ENCODE measurements at places on chromosomes 2 and 18.

DNA sequence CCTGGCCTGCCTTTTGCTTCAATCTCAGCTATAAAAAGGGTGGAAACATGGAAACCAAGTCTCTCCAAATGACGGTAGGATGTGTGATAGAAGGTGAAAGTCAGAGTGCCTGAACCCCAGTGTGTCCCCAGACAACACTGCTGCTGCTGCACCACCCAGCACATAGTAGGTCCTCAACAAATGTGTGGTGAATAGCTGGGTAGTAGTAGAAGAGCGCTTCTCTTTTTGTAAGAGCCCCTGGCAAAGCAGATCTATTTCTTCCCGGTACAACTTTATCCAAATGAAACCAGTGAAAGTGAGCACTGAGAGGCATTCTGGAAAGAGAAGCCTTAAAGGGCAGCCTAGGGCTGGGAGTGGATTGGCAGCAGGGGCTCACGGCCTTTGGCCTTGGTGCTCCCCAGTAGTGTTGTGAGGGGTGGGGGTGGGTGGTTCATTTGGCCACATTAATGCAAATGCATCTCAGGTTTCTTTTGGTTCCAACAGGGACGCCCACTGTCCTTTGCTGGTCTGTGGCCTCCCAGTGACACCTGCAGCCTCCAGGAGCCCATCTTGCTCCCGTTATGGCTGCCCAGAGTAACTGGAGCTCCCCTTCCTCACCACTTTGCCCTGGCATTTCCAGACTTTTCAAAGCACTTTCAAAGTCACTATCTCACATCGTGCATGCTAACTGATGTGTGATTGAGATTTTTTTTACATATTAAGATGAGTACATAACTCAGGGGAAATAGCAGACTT is 304.3 kb upstream of the EPAS1 start:
- no peak for DNase-seq

DNA sequence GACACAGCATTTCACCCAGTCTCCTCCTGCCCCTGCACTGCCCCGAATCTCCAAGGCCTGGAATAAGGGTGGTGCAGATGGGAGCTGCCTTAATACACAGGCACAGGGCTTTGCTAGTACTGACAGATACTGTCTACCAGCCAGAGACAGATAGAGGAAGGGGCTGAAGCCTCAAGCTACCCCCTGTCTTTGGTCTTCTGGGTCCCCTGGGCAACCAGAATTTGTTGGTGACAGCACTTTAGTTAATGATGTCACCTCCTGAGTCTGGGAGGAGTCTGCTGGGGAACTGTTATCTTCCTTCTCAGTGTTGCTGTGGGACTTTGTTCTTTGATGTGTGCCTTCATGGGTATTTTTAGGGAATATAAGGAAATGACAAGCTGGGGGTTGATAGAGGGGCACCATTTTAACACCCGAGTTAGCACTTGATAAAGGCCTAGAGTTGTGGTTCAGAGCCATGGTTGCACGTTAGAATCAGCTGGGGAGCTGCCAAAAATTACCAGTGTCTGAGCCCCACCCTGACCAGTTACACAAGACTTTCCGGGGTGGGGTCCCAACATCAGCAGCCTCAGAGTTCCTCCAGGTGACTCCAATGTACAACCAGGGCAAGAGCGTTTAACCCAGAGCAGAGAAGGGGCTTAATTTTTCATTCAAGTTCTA is 136.8 kb downstream of the SMAD7 start:
- peak; percentile 8 for DNase-seq

DNA sequence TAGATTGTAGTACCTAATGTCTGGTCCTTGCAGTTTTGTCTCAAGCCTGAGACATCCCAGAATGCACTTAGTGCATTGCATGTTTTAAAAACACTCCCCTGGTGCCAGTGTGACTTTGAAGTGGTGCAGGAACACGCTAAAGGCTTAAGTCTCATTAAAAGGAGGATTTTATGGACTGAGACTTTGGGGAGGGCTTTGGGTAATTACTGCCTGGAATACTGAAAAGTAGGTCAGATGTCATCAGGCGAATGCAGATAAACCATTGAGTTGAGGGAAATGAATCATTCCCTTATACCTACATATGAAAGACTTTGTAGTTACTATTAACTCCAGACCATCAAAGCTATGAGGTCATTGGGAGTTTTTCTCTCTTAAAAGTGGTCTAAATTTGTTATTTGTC is 3.0 kb upstream of the OSBPL1A start:
- no peak for DNase-seq

GRCh38 chr2:203623096-203623495 is 83.3 kb upstream of the CD28 start:
- DNase-seq: no peak

DNA sequence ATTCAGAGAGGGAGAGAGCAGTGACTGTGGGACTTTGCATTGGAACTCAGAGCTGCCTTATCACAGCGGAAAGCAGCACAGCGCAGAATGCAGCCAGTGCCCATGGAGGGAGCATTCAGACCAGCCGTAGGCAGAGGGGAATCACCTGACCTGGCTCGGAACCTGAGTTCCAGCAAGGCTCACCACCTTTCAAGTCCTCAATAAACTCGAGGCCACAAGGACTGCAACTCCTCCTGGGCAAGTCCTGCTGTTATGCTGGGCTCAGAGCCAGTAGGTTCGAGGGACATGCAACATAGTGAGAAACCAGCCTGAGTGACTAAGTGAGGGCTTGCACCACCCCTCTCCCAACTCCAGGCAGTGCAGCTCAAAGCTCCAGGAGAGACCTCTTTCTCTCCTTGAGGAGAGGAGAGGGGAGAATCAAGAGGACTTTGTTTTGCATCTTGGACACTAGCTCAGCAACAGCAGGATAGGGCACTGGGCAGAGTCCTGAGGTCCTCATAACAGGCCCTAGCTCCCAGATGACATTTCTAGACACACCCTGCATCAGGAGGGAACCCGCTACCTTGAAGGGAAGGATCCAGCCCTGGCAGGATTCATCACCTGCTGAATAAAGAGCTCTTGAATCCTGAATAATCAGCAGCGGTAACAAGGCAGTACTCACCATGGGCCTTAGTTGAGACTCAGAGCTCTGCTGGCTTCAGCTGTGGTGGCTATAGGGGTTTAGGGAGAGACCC is 136.8 kb upstream of the OTOS start:
- no peak for DNase-seq

DNA sequence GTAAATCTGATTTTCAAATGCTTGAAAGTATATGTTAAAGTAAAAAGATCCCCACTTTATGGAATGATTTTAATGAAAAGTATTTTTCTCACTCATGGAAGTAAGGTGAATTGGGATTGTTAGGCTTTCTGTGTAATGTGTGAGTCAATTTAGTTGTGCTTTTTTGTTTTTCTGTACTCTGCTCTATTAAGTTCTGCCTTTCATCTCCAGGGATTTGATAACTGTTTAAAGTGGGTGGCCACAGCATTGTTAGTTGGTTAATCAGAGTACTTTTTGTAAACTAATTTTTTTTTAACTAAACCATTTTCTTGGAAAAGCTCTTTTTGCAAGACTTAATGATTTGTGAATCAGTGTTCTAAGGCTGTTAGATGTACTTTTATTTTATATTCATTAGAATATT is 76.8 kb downstream of the ABI2 start:
- DNase-seq: no peak

DNA sequence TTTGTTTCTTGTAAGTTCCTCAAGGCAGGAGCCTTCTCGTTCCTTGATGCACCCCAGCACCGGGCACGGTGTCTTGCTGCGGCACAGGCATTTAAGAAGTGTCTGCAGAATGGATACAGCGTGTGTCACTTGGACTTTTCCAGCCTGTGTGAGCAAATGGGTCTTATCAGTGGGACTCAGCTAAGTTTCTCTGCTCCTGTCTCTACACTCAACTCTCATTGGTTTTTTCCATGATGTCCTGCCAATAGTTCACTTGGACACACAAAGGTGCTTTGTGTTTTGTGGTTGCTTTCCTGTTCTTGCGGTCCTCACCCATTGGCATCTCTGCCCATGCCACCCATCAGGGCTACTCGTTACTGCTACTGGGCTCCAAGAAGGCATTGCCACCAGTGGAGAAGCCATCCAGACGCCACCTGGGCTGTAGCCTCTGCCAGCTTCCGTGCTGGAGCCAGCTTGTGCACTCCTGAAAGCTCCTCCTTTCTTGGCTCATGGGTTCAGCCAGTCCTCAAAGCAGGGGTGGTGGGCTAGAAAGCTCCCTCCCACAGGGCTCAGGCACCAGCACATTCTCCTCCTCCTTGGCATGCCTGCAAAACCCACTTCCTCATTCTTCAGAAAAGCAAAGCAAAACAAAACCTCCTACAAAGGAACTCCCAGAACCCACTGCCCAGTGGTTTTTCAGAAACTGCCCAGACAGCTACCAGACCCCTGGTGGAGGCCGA is 41.4 kb downstream of the IL1R2 start:
- peak; percentile 72 for DNase-seq

DNA sequence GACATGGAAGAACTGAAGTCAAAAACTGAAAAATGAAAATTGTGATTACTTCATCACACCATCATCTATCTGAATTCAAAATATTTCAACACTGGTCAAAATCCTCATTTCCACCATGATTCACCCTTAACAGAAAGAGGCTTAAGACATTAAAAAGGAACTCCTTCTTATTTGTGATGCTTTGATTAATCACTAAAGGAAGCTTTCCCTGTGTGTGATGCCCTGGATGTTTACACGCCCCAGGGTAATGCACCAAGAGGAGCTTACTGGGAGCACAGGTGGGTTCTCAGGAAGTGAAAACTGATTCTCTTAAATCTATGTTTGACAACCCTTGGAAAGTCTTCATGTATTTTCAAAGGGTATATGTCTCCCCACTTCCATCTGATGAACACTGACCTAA is 11.5 kb downstream of the GRB14 start:
- no peak for DNase-seq

DNA sequence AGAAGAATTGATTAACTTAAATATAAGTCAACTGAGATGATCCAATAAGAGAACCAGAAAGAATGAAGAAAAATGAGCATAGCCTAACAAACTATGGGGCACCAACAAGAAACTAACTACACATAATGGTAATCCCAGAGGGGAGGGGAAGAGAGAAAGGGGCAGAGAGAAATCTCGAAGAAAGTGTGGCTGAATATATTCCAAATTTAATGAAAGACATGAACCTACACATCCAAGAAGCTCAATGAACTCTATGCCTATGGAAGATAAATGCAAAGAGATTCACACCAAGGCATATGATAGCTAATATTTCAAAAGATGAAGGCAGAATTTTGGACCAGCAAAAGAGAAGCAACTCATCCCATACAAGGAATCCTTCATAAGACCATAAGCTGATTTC is 649.2 kb downstream of the ZEB2 start:
- no peak for DNase-seq

- no peak for DNase-seq
Measured at GRCh38 chr18:65725251-65726050, 25.4 kb upstream of the CDH7 start.

- peak; percentile 89 for DNase-seq
Measured at GRCh38 chr18:12271376-12272235, 17.4 kb downstream of the CIDEA start.

DNA sequence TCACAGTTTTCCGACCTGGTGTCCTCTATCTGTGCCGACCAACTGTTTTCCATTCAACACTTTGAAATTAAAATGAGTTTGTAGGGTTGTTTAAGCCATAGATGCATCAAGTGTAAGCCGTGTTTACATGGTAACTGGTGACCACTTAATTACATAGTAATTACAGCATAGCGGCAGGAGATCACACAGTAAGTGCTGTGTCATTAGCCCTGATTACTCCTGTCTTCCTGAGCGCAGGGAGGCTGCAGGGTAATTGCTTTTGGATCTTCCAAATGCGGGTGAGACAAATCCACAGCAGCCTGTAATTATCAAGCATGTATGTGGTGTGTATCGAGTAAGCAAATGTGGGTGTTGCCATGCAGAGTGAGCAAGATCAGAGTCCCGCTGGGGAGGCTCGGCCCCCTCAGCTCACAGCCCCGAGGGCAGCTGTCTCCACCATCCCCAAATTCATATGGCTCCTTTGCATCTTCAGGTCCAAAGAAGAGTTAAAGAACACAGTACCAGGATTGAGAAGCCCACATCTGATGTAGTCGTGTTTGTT is 71.5 kb upstream of the HDAC4 start:
- DNase-seq: peak; percentile 9

DNA sequence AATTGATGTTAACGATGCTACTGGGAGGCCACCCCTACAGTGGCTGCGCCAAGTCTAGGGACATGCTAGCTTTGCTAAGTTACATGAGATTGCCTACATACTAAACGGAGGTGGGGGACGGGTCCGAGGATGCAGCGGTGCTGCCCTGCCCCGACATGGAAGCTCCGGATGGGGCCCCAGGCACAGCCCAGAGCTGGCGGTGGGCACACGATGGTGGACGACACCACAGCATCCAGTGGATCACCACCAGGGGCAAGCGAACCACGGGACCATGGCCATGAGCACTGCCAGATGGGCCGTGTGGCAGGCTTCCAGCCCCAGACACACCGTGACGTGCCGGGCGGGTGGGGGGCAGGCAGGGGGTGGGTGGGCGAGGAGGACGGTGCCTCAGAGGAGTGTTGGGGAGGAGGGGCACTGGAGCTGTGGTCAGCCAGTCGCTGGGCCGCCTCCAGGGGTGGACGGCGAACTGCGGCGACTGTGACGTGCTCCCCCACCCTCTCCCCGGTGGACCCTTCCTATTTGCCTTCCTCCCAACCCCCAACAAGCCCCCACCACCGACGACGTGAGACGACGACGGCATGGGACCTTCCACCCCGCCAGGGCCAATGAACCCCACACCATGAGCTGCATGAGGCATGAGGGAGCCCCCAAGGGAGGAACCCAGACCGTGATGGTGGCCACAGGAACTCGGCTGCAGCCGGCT is 90.6 kb upstream of the ANKRD30BL start:
- no peak for DNase-seq

DNA sequence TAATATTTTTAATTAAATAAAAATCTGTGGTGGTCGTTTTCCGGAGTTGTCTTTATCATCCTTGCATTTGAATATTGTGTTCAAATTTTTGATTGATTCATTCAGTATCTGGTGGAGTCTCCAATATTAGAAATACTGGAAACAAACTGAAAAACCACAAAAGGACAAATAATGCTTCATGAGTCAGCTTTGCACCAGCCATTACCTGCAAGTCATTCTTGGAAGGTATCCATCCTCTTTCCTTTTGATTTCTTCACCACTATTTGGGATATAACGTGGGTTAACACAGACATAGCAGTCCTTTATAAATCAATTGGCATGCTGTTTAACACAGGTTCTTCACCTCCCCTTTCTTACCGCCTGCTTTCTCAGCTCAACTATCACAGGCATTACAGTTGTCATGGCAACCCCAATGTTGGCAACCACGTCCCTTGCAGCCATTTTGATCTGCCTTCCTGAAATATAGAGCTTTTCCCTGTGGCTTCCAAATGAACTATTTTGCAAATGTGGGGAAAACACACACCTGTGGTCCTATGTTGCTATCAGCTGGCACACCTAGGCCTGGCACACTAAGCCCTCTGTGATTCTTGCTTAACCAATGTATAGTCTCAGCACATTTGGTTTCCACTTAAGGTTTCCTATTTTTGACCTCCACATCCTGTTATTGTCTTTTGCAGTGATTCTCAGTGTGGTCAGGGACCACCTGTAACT is 6.5 kb downstream of the CTLA4 start:
- no peak for DNase-seq

DNA sequence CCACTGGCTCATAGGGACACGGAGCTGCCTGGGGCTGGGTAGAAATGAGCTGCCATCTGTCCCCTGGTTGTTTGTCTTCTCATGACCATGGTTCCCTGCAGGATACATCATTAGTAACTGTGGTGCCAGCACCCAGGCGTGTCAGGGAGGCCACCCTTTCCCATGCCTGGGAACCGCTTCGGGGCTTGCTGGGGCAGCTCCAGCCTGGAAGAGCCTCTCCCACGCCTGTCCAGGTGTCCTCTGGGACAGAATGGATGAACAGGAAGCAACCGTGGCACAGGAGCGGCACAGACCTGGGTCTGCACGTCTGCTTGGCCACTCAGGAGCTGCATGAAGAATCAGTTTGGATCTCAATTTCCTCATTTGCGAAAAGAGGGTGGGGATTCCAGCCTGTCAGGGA is 34.8 kb downstream of the SDC1 start:
- DNase-seq: no peak

Measured in right hindlimb (tissue), 1 donor.